ENCODE measurements at places on chromosomes 5 and 9. TPM values are rescaled to one million over a fixed set of nuclear protein-coding genes. Genes with fewer than 3 reads are reported as not detected.

FBLL1 gene
- total RNA-seq, result 0.65 TPM

ACOT12 gene
- total RNA-seq, result not detected

PCDHGA3 gene
- 4.9 TPM for total RNA-seq

CSF1R gene
- 0.16 TPM for total RNA-seq

ANAPC2 gene
- 23.5 TPM for total RNA-seq

CDX1 gene
- not detected for total RNA-seq

ANXA1 gene
- total RNA-seq, result 367 TPM
